ENCODE measurements at places on chromosomes 1 and 21.

DNA sequence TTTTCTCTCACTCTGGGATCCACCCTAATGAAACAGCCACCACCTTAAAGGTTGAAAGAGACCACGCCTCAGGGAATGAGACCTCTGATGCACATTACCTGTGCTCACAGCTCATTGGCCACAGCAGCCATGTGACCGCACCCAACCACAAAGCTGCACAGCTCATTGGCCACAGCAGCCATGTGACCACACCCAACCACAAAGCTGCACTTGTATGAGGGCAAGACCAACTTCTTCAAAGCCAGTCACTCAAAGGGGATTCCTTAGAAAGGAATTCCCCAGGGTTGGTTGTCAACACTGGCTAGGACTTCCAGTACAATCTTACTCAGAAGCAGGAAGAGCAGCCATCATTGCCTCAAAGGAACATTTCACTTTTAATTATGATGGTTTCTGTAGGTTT, 43.6 kb upstream of the PDE9A start:
- no peak for DNase-seq

GRCh38 chr1:33460947-33461629, 11.4 kb upstream of the ZSCAN20 start:
- no peak for DNase-seq

DNA sequence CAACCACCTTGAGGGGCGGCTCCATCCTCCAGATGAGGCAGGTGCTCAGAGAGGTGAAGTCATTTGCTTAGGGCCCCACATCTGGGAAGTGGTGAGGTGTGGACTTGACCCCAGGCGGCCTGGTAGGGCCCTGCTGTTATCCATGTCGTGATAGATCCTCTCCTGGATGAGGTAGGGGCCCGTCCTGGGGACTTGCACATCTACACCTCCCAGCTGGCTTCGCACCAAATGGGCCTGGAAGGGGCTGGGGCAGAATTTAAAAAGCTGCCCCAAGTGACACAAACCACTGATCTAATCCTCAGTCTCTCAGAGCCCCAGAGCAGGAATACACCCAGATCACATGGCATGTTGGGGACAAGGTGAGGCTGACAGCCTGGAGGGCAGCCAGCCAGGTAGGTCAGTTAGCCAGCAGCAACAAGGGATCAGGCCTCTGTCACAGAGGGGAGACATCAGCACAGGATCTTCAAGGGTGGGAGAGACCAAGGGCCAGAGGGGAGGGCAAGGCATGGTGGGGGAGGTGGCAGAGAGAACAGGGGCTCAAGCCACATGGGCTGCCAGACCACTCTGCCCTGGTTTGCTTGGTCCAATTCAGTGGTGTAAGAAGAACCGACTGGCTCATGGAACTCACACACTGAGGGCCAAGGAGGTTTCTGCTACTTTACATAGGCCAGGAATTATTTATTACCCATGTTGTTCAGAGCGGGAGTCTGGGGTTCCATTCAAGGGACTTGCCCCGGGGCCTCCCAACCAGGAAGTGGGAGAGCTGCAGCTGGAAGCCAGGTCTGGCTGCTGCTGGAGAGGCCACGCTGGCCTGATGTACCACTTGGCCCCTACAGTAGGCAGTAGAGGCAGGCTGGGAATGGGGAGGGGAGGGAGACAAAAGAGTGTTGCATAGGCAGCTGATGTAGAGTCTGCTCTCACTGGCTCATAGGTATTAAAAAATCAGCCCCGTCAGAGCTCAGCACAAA, 12.1 kb downstream of the LRP8 start:
- no peak for DNase-seq

- no peak for DNase-seq
Observed at GRCh38 chr21:41327753-41328152, 11.2 kb downstream of the FAM3B start.

GRCh38 chr1:237671262-237671661, 219.5 kb downstream of the ZP4 start:
- DNase-seq: no peak

DNA sequence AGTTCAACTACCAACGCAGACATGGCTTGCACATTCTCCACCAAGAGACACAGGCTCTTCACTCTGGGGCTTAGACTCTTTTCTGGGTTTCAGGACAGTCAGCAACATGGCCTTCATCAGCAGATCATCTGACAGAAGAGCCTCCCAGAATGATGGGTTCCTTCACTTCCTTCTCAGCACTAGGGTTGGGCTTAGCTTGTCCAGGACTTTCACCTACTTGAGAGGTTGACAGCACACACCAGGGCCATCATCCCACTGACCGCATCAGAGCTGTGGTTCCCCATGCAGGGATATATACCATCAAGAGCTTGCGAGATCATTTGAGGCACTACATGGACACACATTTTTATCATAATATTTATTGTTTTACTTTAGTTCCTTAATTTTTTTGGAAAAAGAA, 10.4 kb upstream of the NCF2 start:
- DNase-seq: no peak
